ENCODE measurements at places on chromosomes 3 and 15. TPM values are rescaled to one million over a fixed set of nuclear protein-coding genes. Genes with fewer than 3 reads are reported as not detected.

Gene PTH1R
- total RNA-seq: 13.5 TPM

Gene DGKG
- total RNA-seq: 0.72 TPM

Gene LPP
- 36.0 TPM for total RNA-seq

Gene CD96
- 0.32 TPM for total RNA-seq

Gene RFT1
- total RNA-seq: 14.3 TPM
